ENCODE measurements at places on chromosomes 4 and X. TPM values are rescaled to one million over a fixed set of nuclear protein-coding genes. Genes with fewer than 3 reads are reported as not detected.

DNA sequence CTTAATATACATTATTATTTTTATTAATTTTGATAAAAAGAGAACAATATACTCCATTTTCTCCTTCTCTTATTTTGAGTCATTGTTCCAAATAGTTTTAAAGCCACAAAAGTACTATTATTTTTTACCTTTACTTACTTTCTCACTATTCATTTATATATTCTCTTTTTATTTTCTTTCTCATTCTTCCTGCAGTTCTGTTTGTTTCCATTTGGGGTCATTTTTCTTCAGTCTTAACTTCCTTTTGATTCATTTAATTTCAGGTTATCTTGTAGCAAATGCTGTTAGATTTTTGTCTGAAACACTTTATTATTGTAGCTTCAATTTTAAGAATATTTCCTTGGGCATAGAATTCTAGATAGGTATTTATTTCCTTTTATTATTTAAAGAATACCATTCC lies 438.6 kb upstream of the EPHA5 start:
- no peak for DNase-seq

GRCh38 chr4:20431543-20431951 lies 179.8 kb downstream of the SLIT2 start:
- DNase-seq: peak; percentile 23

- no peak for DNase-seq
Measured at GRCh38 chrX:70022616-70023015, 27.1 kb downstream of the AWAT2 start.

DNA sequence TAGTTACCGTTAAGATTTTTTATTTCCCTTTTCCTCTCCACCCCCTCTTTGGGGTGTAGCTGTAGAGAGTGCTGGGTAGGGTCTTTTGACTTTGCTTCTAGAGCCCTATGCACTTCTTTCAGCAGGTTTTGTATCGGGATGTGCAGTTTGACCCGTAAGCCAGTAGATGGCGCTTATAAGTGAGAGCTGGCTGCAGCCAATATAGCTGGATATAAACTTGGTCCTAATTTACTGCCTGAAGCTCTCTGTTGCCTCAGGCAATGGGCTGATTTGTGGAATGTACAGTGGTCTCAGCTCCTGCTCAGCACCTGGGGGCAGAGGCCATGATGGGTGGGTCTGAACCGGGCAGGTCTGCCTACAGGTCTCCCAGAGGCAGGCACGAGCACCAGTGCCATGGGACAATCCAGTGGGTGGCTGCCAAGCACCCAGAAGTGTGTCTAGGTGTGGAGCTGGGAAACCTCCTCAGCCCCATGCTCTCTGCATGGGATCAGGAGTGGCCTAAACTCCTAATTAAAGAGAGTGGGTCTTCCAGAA lies 146.5 kb downstream of the SPANXN1 start:
- DNase-seq: no peak

DNA sequence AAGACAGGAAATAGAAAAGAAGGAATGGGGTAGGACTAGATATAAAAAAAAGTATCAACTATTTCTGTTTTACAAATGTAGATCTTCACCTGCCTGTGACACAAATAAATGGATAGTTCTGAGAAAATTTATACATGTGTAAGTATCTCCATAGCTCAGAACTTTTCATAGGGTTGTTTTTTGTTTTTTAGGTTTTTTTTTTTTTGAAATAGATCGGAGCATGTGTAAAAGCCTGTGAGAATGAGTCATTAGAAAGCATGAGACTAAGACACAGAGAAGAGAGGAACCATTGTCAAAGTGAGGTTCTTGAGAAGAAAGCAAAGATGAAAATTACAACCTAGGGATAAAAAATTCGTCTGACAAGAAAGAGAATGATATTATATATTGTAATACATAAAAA lies 481.6 kb downstream of the PABPC4L start:
- no peak for DNase-seq

GRCh38 chr4:141356321-141356962 lies 135.7 kb downstream of the ZNF330 start:
- DNase-seq: no peak

- DNase-seq: no peak
Measured at GRCh38 chrX:10166731-10167151, 10.0 kb downstream of the CLCN4 start.

- no peak for DNase-seq
Measured at GRCh38 chrX:154093965-154094364, 3.6 kb downstream of the MECP2 start.

DNA sequence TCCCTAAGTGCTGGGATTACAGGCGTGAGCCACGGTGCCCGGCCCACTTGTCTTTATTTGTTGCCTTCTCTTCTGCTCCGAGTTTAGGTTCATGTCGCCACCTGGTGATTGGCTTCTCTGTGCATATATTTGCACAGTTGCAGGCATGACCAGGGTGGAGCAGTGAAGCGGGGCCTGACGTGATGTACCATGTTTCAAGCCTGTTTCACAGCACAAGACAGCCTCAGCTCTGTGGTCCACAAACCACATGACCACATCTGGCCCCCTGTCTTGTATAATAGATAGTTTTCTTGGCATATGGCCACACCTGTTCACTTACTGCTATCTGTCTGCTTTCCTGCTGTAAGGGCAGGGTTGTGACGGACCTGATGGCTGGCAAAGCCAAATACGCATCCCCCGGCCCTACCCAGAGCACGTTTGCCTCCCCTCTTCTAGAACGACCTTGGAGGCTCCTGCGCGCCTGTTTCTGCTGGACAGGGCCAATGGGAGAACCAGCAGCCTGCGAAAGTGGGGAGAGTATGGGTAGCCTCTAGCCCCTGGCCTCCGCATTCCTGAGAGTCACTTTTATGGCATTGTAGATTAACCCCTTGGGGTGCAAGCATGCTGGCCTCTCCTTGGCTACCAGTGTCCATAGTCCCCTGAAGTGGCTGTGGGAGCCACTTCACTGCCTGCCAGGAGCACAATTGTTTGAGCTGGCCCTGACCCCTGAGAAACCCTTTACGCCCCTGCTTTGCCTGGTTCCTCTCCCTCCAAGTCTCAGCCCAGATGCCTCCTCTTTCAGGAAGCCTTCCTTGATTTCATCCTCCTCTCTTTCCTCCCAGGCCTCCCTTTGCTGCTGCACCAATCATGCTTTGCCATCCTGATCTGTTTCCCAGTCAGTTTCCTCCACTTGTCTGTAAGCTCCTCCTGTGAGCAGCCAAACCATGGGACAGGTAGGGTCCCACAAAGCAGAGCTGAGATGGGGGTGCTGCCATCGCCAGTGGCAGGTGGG lies 6.0 kb upstream of the SH3TC1 start:
- DNase-seq: peak; percentile 53

DNA sequence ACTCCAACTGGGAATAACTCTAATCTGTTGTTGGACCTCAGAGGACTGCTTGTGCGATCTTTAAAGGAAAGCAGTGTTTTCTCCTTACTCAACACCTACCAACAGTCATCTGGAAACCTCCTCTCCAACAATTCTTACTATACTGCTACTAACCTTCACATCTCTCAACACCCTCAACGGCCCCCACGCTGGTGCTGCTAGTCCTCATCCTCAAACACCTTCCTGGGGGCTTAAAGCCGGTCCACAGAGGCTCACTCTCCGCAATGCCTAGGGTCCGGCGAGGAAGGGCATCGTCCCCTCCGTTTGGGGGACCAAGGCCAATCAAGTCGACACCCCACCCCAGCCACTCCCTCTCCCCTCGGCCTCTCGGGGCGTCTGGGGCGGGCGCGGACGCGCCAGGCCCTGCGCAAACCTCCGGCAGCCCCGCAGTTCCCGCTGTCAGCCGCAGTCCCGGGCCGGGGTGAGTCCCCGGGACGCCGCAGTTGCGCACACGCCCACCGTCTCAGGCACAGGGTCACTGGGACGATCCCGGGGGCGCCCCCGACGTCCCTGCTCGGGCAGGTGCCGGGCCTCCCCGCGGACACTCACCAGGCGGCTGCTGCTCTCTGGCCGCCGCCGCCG lies 418 bp downstream of the TAB3 start:
- DNase-seq: peak; percentile 5

DNA sequence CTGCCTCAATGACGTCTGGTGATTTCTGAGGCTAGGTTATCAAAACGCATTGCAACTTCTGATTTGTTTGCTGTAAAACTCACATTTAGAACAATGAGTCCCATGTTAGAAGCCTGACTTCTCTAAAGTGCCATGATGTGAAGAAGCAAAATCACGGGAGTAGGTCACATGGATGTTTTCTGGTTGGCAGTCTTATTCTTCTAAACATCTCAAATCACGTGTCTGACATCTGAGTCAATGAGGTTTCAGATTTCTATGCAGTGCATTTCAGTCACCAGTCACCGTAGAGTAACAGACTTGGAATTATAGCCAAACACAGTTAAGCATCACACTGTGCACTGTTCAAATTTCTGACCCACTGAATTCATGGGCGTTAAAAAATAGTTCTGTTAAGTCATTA lies 482.1 kb downstream of the TMA16 start:
- no peak for DNase-seq

DNA sequence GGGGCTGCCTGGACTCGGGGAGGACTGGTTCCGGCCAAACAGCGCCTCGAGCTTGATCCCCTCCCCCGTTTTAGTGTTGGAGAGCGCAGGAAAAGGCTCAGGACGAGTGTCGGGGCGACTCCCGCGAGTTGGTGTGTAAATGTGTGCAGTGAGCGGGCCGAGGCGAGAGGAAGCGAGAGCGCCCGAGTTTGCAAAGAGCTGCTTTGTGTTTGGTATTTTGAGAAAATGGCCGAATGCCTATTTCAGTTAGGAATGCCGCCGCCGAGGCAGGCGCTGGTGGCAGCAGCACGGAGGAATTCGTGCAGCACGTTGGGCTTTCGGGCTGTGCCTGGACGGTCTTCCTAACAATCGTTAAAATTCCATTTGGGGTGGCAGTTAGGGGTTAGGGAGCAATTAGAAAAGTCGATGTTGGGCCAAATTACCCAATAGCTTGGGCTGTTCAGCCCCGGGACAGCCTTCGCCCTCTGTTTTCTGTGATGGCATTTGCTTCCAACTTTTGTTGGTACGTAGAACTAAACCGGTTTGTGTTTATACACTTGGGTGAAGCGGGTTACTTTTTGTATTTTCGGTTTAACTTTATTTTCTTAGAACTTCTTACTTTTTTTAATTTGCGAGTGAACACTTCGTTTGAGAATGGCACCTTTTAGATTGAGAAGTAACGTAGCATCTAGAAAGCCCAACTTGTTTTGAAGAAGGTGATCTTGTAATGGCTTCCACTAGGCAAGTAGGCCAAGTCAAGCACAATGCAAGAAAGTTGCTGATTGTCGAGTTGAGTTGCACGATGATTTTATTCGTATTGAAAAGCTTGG lies 1.6 kb downstream of the REST start:
- peak; percentile 61 for DNase-seq

GRCh38 chr4:118964891-118965411 lies 76.3 kb downstream of the SYNPO2 start:
- DNase-seq: peak; percentile 80

The NDP gene
- total RNA-seq: 5.3 TPM

The TMEM144 gene
- 2.3 TPM for total RNA-seq

The MOB1B gene
- total RNA-seq: 17.5 TPM

The AWAT1 gene
- not detected for total RNA-seq

Data from fibroblast of lung (primary cell).